ENCODE measurements at places on chromosomes 7 and 10.

- no peak for DNase-seq
Observed at GRCh38 chr7:131869169-131869844, 312.9 kb upstream of the PODXL start.

DNA sequence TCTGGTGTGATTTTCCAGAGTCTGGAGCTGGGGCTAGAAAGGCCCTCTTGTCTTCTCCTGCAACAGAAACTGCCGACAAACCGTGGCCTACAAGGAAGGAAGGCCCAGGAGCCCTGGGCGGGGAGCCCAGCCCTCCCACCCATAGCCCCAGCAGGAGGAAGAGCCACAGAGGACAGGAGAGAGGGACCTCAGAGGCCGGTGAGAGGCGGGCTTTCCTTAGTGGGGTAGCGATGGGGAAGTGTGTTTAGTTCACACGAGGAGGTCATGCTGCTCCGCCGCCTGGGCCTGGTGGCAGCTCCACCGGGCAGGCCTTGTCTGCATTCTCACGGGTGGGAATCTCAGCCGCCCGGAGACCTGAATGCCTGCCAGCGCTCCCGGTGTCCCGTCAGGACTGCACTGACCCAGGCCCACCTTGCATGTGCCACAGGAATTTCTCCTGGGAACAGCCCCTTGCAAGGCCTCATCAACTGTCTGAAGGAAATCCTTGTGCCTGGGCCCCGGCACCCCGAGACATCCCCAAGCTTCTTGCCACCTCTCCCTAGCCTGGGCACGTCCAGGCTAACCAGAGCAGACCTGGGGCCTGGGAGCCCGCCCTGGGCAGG is 50.9 kb downstream of the ZNF467 start:
- no peak for DNase-seq

DNA sequence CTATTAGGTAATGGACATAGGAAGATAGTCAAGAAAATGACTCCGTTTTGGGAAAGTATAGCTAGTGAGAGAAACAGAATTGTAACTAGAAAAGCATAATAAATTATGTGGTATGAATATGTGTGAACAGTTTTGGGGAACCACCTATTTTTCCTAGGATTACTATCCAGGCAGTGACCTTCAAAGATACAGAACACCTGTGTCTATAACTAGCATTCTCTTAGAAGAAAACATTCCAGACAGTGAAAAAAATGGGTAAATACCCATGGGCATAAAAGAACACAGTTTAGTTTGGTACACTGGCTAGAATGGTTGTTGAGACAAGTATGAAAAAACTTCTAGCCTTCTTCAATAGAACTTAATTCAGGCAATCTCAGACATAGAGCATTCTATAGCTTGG is 690.8 kb downstream of the MAGI2 start:
- no peak for DNase-seq

DNA sequence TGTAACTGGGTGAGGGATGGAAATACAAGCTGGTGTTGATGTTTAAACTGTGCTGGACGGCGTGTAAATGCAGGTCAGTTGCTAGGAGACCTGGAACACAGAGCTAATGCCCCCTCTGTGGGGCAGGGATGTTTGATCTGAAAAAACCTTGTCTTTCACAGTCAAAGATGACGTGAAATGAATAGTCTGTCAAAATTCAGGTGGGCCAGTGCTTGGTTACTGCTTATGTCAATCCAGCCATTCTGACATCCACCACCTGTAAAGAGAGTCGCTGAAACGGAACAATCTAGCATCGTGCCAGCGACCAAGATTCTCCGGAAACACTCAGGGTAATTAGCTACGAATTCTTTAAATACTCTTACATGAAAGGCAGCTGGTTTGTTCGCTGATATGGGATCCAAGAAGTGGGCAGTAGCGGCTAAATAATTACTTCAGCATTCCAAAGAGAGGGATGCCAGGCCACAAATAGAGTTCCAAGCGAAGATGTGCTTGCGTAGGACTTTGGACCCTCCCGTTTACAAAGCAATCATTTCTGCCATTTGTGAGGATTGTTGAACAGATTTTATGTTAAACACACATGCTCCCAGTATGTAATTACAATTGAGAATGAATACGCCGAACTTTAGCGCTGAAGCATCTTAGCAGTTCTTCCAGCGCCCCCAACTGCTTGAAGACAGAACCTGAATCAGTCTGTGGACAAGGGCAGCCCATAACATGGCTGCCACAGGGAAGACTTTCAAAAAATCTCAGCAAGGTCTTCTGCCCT is 7.3 kb upstream of the ASB4 start:
- DNase-seq: no peak

- no peak for DNase-seq
Observed at GRCh38 chr10:3265088-3265487, 92.5 kb upstream of the PITRM1 start.

GRCh38 chr10:61822781-61823230 is 78.7 kb upstream of the ARID5B start:
- DNase-seq: no peak

DNA sequence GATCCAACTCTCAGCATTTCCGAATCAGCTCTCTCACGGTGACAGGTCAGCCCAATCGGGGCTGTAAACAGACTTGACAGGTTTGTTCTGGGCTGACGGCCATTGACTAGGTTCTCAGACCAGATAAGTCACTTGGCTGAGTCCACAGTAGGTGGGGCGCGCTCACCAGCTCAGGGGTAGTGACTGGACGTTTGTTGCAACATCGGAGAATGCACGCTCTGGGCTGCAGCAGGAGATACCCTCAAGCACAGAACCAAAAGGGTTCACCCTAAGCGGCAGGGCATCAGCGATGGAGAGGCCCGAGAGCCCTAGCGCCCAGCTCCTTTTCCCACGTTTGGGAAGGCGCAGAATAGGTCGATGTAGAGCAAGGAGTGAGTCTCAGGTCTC is 1.8 kb downstream of the KLLN start:
- no peak for DNase-seq

- no peak for DNase-seq
Observed at GRCh38 chr7:36726806-36727503, 2.7 kb upstream of the AOAH start.
